ENCODE measurements at places on chromosomes 6 and 20. TPM values are rescaled to one million over a fixed set of nuclear protein-coding genes. Genes with fewer than 3 reads are reported as not detected.

The FAM83C gene
- 55.3 TPM for total RNA-seq

The NRSN1 gene
- total RNA-seq, result not detected

The HLA-DQB1 gene
- 2.6 TPM for total RNA-seq

The SPATS1 gene
- not detected for total RNA-seq

The TRIM15 gene
- not detected for total RNA-seq

The AKIRIN2 gene
- total RNA-seq, result 36.7 TPM

- no peak overlapping the region for H3K27ac ChIP-seq
- H3K27me3 ChIP-seq, result no peaks in the 10 kb centered on the region
- H3K4me1 ChIP-seq, result peaks cover 13% of the 10 kb centered on the region
- DNase-seq, result no peak
- H3K36me3 ChIP-seq, result no peaks in the 10 kb centered on the region
- H3K4me3 ChIP-seq, result no peak overlapping the region
These were observed 114.8 kb upstream of the CD93 start for GRCh38 chr20:23200914-23201313.

DNA sequence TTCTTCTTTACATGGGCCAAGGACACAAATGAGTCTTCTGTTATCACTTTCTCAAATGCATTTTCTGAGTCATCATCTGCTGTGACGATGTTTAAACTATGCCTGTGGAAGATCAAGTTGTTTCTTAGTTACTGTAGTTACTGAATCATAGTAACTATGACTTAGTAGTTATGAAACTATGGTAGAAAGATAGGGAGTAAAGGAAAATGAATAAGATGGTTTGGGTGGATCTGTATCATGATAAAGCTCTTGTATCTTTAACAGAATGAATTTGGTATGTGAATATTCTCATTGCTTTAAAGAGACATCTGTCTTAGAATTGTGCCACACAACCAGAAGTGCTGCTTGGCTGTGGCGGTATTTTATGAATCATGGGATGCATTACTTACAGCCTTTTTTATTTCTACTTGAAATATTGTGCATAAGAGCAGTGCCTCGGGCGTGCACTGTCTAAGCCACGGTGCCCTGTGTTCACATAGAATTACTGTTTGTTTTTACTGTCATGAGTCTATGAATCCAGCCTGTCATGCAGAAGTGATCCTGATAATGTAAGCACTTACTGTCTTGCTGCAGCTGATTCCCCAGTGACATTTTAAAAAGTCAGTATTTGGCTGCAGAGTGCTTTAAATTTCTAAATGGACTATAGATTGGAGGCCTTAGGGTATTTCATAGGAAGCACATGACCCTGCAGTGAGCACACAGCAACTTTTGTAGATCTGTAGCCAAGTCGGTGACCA lies 215.2 kb downstream of the TMEM242 start:
- H3K4me3 ChIP-seq, result no peak overlapping the region
- H3K27ac ChIP-seq, result peak overlapping the region; percentile 62
- no peak for DNase-seq
- H3K36me3 ChIP-seq, result peaks cover 26% of the 10 kb centered on the region
- H3K27me3 ChIP-seq, result no peaks in the 10 kb centered on the region
- peaks cover 6% of the 10 kb centered on the region for H3K4me1 ChIP-seq

- no peaks in the 10 kb centered on the region for H3K27me3 ChIP-seq
- H3K4me1 ChIP-seq, result no peaks in the 10 kb centered on the region
These were observed 72.4 kb upstream of the KIF25 start for GRCh38 chr6:167925026-167925425.

DNA sequence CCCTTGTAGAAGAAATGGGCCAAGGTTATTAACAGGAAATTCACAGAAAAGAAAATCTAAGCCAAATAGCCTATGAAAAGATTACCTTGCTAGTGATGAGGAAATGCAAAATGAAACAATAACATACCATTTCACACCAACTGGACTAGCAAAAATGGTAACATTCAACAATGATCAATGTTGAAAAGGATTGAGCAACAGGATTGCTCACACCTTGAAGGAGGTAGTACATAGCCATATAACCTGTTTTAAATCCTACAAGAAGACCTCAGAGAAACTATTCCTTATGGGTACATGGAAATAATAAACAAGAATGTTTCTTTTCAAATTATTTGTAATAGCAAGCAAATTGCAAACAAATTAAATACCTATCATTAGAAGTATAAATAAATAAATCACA lies 107.4 kb downstream of the BFSP1 start:
- no peak overlapping the region for H3K27ac ChIP-seq
- DNase-seq, result no peak
- no peaks in the 10 kb centered on the region for H3K36me3 ChIP-seq
- H3K4me1 ChIP-seq, result no peaks in the 10 kb centered on the region

DNA sequence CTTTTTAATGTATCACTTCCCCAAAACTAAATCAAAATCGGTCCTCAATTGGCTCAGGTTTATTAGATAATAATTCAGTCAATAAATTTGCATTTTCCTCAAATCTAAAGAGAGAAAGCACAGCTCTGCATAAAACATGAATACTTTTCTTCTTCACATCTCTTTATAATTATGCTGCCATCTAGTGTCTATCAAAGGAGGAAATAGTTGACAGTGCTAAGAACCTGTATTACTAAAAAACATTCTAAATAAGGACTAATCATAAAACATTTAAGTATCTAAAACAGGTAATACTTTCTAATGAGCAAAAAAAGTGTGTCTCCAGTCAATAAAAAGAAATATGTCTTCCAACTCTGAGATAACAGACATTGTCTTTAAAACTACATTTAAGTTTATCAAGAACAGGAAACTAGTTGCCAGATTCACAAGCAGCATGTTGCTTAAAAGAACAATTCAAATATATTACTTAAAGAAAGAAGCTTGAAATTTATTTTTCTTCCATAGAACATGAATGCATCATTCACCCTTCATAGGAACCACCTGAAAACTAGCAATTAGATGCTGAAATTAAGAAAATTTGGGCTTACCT lies 56.5 kb upstream of the DST start:
- DNase-seq, result no peak
- no peak overlapping the region for H3K27ac ChIP-seq
- no peak overlapping the region for H3K4me3 ChIP-seq
- H3K36me3 ChIP-seq, result no peaks in the 10 kb centered on the region

DNA sequence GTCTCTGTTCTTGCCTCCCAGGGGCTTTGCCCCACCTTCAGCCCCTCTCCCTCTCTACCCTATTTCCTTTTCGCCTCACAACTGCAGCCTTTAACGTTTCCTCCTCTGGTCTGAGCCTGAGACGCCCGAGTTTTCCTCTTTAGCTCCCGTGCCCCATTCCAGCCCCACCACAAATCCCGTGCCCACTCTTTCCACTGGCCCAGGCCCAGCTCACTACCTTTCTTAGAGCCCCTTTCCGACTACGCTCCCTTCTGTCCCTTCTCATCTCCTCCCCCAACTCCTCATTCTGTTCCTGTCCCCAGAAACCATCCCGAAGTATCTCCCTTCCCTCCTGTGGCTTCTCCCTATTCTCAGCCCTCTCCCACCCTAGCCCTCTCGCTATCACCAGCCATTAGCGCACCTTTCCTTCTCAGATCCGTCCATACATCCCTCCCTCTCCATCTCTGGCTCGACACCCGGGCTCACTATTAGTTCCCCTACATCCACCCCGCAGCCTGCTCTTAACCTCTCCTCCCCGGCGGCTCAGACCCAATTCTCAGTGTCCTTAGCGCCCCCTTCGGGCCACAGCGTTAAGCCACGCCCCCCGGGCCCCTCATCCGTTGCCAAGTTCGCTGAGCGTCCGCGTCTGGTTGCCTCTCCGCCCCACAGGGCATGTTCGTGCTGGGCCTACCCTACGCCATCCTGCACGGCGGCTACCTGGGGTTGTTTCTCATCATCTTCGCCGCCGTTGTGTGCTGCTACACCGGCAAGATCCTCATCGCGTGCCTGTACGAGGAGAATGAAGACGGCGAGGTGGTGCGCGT lies 2.7 kb downstream of the SLC32A1 start:
- H3K4me3 ChIP-seq, result no peak overlapping the region
- DNase-seq, result no peak
- H3K27me3 ChIP-seq, result peaks cover 75% of the 10 kb centered on the region
- peaks cover 26% of the 10 kb centered on the region for H3K4me1 ChIP-seq

DNA sequence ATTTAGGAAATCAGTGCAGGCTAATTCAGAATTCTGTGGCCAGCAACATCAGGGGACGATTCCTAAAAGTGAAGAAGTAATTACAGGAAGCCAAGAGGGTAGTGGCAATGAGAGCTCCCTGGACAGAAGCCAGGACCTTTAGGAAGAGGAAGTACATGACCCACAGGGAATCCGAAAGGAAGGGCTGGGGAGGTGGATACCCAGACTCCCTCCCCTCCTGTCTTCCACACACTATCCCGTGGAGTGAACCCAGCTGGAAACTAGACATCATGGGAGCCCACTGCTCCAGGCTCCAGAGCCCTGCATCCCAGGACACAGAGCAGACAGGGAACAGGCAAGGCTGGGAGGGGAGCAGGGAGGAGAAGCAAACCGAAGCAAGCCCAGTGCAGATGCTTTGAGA lies 83.0 kb downstream of the SNX5 start:
- H3K4me1 ChIP-seq, result no peaks in the 10 kb centered on the region
- no peak overlapping the region for H3K27ac ChIP-seq
- no peaks in the 10 kb centered on the region for H3K27me3 ChIP-seq
- no peak for DNase-seq
- H3K4me3 ChIP-seq, result no peak overlapping the region
- no peaks in the 10 kb centered on the region for H3K36me3 ChIP-seq

DNA sequence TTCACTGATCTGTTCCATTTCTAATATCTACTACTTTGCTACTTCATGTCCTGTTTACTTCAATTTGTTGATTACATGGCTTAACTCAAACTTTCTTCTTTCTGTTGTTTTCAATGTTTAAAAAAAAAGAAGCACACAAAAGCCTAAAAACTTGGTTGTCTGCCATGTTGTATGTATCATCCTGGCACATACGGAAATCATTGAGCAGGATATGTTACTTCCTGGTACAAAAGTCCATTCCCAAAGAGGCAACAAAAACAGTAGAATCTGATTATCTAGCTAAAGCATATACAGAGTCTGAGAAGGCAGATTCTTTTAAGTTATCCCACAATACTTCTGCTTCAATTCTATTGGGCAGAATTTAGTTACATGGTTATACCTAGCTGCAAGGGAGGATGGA lies 14.5 kb upstream of the COL12A1 start:
- no peak for DNase-seq
- H3K27me3 ChIP-seq, result no peaks in the 10 kb centered on the region
- H3K36me3 ChIP-seq, result no peaks in the 10 kb centered on the region
- H3K4me1 ChIP-seq, result no peaks in the 10 kb centered on the region
- H3K27ac ChIP-seq, result no peak overlapping the region
- no peak overlapping the region for H3K4me3 ChIP-seq

DNA sequence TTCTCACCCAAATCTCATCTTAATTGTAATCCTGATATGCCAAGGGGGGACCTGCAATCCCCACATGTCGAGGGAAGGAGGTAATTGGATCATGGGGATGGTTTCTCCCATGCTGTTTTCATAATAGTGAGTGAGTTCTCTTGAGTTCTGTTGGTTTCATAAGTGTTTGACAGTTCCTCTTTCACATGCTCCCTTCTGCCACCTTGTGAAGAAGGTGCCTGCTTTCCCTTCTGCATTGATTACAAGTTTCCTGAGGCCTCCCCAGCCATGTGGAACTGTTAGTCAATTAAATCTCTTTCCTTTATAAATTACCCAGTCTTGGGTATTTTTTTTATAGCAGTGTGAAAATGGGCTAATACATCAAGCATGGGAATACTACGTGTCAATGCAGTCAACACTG lies 925.0 kb upstream of the MAN1A1 start:
- no peaks in the 10 kb centered on the region for H3K27me3 ChIP-seq
- no peak for DNase-seq
- H3K4me3 ChIP-seq, result no peak overlapping the region
- no peaks in the 10 kb centered on the region for H3K4me1 ChIP-seq
- H3K36me3 ChIP-seq, result no peaks in the 10 kb centered on the region

DNA sequence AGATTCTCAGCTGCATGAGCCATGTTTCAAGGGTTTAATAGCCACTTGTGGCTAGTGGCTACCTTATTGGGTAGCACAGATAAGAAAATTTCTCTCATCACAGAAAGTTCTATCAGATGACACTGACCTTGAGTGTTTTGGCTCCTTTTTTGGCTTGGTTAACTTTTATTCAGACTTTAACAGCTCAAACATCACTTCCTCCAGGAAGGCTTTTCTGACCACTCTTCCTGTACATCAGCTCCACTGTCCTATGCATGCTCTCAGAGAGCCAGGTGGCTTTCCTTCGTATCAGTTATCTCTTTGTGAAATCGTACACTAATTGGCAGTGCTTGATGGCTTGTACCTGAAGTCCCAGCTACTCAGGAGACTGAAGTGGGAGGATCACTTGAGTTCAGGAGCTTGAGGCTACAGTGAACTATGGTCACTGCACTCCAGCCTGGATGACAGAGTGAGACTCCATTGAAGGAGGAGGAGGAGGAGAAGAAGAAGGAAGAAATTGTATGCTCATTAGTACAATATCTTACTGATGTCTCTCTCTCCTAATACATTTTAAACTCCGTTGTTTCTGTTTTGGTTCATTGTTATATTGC lies 10.7 kb downstream of the MAFB start:
- H3K27me3 ChIP-seq, result no peaks in the 10 kb centered on the region
- H3K4me1 ChIP-seq, result peaks cover 16% of the 10 kb centered on the region
- H3K27ac ChIP-seq, result no peak overlapping the region
- DNase-seq, result no peak
- H3K4me3 ChIP-seq, result no peak overlapping the region
- no peaks in the 10 kb centered on the region for H3K36me3 ChIP-seq

DNA sequence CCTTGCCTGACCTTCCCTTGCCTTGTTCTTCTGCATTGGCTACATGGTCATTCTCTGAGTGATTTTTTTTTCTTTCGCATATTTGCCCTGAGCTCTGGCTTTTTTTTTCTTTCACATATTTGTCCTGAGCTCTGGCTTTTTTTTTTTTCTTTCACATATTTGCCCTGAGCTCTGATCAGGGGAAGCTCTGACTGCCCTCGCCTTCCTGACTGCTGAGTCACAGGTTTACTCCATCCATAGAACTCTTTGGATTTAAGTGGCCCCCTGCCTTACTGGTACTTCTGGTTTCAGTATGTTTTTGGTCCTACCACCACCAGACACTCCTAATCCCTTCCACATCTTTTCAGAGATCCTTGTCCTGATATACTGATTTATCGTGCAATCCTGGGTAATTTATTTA lies 201.1 kb downstream of the OGFRL1 start:
- no peaks in the 10 kb centered on the region for H3K4me1 ChIP-seq
- H3K27me3 ChIP-seq, result no peaks in the 10 kb centered on the region
- DNase-seq, result no peak
- H3K27ac ChIP-seq, result no peak overlapping the region
- no peaks in the 10 kb centered on the region for H3K36me3 ChIP-seq
